Tongue (tissue), 3 donors: ENCODE measurements at places on chromosomes 7 and 10.

DNA sequence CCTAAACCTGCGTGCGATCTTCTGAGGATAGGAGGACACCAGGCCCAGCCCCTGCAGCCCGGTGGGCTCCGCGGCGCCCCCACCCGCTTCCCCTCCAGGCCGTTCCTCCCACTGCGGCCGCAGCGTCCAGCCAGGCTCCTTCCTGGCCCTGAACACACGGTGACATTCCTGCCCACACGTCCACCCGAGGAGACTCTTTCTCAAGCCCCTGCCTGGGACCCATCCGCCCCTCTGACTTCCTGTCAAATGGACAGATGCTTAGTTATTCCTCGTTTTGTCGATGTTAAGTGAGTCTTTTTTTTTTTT, 32.4 kb upstream of the RNF32 start:
- DNase-seq = no peak

DNA sequence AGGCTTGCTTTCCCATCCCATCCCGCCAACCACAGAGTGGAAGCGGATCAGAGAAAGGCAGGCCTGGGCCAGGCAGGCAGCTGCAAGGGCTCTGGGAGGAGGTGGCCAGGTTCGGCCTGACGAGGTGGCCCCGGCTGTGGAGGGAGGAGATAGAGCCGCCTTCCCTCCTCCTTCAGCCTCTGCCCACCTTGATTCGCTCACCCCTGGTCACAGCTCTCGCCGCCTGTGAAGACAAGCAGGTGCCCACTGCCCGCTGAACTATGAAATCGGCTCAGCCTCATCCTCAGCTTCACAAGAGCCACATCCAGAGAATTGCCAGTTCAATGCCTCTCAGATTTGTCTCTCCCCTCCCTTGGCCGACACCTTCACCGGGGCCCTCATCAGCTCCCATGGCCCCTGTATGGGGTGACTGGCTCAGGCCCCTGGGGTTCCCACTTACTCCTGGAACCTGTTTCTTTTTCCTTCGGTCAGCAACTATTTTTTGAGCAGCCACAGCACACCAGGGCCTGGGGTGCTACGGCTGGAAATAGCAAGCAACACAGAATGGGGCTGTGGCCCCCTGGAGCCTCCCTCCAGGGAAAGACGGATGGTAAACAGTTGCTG, 80.0 kb upstream of the CHST15 start:
- no peak for DNase-seq

- DNase-seq = no peak
These were observed 66.8 kb downstream of the POU6F2 start for GRCh38 chr7:39044489-39044888.

DNA sequence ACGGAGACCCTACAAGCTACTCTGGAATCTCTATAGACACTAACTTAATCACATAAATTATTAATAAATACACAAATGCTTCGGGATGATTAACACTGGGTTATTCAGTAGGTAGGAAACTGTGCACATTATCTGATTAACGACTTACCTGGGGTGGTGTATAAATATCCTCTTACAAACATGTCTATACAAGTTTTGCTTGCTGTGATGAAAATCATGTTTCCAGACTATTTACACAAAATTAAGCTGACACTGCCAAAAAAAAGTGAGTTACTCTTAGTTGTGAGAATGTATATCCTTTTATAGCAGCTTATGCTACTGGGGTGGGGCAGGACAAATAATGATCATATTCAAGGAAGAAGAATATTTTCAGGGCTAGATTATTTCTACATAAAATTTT, 314.6 kb downstream of the C7orf25 start:
- DNase-seq = no peak

GRCh38 chr10:14761372-14761771, 13.3 kb downstream of the FAM107B start:
- DNase-seq = no peak

DNA sequence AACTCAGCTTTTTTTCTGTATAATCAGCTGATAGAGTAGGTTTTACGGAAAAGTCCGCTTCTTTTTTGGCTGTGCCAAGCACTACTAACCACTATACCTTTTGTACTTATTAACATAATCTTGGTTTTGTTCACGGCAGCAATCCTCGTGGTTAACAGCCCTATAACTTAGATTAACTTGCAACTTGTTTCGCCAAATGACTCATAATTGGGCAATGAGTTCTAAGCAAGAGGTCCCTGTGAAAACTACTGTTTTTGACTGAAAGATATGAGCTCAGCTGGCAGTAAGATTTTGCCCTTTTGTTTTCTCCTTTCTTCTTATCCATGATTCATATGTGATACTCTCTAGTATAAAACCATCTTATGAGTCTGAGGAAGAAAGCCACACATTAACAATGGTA, 345.0 kb upstream of the PCDH15 start:
- no peak for DNase-seq

DNA sequence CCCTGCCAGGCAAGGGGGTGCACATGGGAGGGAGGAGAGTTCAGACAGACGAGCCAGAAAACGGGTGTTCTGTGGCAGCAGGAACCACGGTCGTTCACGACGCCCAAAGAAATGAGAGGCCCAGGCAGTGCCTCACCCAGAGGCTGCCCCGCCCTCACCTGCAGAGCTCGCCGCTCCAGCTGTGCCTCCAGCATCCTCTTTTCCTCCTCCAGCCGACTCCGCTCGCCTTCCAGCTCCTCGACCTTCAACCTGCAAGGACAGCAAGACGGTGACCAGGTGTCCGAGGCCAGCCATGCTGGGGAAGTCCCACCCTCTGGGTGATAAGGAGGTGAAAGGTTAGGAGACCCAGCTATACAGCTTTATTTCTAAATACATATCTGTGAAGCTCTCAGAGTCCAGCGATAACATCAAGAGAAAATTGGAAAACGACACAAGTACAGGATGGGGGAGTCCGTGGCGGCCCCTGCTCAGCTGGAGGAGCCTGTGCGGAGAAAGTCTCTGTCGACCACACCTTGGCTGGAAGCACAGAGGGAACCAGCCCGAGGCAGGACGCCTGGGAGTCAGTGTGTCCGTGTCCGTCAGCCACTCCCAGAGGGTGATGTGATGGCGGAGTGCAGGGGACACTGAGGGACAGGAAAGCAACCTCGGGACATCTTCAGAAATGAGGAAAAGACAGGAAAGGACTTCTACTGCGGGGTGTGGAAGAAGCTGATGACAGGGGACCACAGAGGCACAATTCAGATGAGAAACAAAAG, 275.1 kb downstream of the MAD1L1 start:
- no peak for DNase-seq

DNA sequence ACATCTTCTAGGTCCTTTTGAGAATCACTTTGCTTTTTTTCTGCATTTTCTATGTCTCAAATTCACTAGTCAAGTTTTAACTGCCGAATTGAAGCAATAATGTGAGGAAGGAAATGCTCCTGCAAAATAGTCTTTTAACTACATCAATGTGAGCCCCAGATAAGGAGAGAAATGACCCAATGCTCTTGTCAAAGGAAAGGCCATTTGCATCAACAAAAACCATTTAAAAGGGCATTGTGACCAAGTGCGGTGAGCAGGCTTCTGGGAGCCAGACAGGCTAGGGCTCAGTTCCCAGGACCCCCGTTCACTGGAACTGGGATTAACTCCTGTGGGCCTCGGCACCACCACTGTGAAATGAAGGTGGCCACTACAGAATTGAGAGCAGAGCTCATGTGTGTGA, 127.9 kb upstream of the EEPD1 start:
- no peak for DNase-seq

DNA sequence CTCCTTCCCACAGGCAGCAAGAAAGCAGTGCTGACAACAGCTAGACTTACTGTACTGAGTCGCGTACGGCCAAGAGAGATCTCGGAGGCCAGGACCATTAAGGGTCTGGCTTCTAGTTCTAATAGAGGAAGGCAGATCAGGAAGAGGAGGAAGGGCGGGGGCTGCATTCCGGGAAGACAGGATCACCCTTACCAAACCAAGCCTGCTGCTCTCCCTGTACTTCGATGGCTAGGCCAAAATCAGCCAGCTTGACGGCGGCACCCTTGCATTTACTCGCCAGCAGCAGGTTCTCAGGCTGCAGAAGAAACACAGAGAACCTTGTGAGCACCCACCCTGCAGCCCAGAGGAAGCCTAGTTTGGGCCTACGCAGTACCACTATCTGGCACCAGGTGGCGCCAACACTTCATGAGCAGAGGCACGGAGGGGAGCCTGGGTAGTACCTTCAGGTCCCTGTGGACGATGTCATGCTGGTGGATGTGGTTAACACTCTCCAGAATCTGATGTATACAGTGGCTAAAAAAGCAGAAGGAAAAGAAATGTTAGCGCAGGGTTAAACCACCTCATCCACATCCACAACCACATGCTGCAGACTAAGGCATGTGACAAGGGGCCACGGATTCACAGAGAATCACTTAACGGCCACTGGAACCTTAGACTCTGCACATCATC, 25.4 kb downstream of the CAMK2G start:
- peak; percentile 92 for DNase-seq
